ENCODE measurements at places on chromosomes 5 and 9.
A peak's percentile ranks its signal among the peaks of the same experiment; 100 is the strongest.

GRCh38 chr9:131762356-131762932 lies 22.6 kb upstream of the RAPGEF1 start:
- H3K36me3 ChIP-seq = no peaks in the 10 kb centered on the region
- no peaks in the 10 kb centered on the region for H3K27me3 ChIP-seq
- no peaks in the 10 kb centered on the region for H3K4me1 ChIP-seq
- H3K27ac ChIP-seq = no peak overlapping the region

DNA sequence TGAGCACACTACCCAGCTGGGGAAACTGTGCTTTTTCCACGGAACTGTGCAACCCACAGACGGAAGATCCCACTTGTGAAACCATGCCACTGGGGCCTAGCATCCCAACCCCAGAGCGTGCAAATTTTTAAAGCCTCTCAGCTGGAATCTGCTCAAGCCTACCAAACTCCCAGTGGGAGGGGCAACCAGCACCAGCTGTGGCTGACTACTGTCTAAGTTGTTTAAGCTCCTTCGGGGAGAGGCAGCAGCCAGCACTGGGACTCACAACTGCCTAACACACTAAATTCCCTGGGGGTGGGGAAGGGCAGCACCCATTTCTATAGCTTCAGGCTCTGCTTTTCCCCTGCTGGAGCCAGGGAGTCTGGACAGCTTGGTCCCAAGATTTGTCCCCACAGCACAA lies 287.6 kb upstream of the MSX2 start:
- no peak for DNase-seq
- no peak overlapping the region for H3K27ac ChIP-seq
- no peaks in the 10 kb centered on the region for H3K4me1 ChIP-seq
- no peaks in the 10 kb centered on the region for H3K36me3 ChIP-seq

DNA sequence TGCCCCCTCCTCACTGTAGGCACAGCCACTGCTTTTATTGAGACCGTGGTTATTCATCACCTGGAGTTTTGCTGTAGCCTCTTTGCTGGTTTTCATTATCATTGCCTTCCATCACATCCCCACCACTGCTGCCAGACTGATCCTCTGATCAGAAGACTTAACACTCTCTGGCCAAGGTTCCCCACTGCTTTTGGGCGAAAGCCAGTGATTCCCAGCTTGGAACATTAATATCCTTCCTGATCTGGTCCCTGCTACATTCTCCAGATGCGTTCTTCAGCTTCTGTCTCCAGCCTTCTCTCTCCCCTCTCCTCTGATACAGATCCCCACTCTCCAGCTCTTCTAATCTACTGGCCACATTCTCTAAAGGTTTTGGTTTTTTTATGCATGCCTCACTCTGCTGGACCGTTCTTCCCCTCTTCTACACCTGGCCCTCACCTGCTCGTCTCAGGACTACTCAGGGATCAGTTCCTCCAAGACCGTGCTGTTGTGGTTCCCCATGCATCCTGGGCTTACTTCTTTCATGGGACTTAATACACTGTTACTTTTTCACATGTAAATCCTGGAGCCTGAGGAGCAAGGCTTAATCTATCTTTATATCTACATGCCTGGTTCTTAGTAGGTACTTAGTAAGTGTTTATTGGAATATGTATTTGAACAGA lies 115.0 kb downstream of the PRKACG start:
- no peaks in the 10 kb centered on the region for H3K27me3 ChIP-seq
- H3K27ac ChIP-seq = no peak overlapping the region

- no peak overlapping the region for H3K4me3 ChIP-seq
- H3K36me3 ChIP-seq = 0 out of 2 replicates have a peak, but pooled peaks cover 2% of the 10 kb centered on the region
- H3K27ac ChIP-seq = no peak overlapping the region
- H3K4me1 ChIP-seq = no peaks in the 10 kb centered on the region
Measured at GRCh38 chr5:41795125-41795524, 75.1 kb downstream of the OXCT1 start.

DNA sequence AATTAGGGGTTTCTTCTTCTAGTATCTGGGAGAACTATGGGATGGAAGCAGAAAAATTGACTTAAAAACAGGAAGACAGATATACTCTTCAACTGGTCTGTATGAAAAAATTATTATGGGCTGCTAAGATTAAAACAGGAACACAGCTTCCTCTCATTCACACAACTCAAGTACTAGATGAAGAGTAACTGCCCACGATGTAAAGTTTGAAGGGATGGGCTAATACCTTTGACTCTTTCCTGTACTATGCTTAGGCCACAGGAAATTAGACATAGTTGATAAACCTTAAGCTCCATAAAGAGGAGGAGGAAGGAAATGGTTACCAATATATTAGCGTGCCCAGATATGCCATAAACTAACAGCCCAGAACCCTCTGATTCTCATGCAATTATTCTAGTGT lies 88.6 kb downstream of the ANKRD31 start:
- no peak overlapping the region for H3K27ac ChIP-seq
- no peaks in the 10 kb centered on the region for H3K27me3 ChIP-seq
- H3K36me3 ChIP-seq = no peaks in the 10 kb centered on the region
- no peaks in the 10 kb centered on the region for H3K4me1 ChIP-seq

GRCh38 chr9:5402217-5402616 lies 35.5 kb downstream of the PLGRKT start:
- H3K4me1 ChIP-seq = no peaks in the 10 kb centered on the region
- no peak overlapping the region for H3K27ac ChIP-seq
- H3K27me3 ChIP-seq = no peaks in the 10 kb centered on the region
- no peaks in the 10 kb centered on the region for H3K36me3 ChIP-seq
- no peak for DNase-seq

- H3K4me1 ChIP-seq = no peaks in the 10 kb centered on the region
- no peak overlapping the region for H3K27ac ChIP-seq
- H3K36me3 ChIP-seq = no peaks in the 10 kb centered on the region
- H3K4me3 ChIP-seq = no peak overlapping the region
- H3K27me3 ChIP-seq = no peaks in the 10 kb centered on the region
- no peak for DNase-seq
Measured at GRCh38 chr5:83337453-83338035, 134.0 kb upstream of the VCAN start.

- no peaks in the 10 kb centered on the region for H3K36me3 ChIP-seq
- no peak for DNase-seq
- no peaks in the 10 kb centered on the region for H3K4me1 ChIP-seq
- no peak overlapping the region for H3K27ac ChIP-seq
- peaks cover 2% of the 10 kb centered on the region for H3K27me3 ChIP-seq
Measured at GRCh38 chr9:136713550-136713949, 1.2 kb downstream of the DIPK1B start.

DNA sequence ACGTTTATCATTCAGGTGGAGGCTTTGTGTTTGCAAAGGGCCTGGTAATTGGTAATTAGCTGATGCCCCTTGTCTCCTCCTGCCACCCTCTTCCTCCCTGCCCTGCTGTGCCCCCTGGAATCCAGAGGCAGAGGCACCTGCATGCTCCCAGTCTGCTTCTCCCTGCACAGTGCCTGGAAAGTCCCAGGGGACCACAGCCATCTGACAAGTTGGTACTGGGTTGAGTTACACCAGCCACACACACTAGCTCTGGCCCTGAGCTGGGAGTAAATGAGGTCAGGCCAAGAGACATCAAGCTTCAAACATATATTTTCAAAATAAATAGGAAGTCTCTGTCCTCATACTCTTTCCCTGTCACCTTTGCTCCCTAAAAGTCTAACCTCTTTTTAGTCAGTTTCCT lies 56.3 kb downstream of the INSYN2B start:
- H3K4me1 ChIP-seq = peaks cover 5% of the 10 kb centered on the region
- H3K27me3 ChIP-seq = no peaks in the 10 kb centered on the region
- H3K27ac ChIP-seq = peak overlapping the region; percentile 52
- no peak overlapping the region for H3K4me3 ChIP-seq
- DNase-seq = peak; percentile 27
- H3K36me3 ChIP-seq = peaks cover 9% of the 10 kb centered on the region

GRCh38 chr9:124210697-124211096 lies 47.1 kb upstream of the NEK6 start:
- peaks cover 72% of the 10 kb centered on the region for H3K4me1 ChIP-seq
- H3K36me3 ChIP-seq = no peaks in the 10 kb centered on the region
- DNase-seq = peak; percentile 69
- H3K27me3 ChIP-seq = no peaks in the 10 kb centered on the region
- peak overlapping the region; percentile 57 for H3K27ac ChIP-seq
- H3K4me3 ChIP-seq = no peak overlapping the region

DNA sequence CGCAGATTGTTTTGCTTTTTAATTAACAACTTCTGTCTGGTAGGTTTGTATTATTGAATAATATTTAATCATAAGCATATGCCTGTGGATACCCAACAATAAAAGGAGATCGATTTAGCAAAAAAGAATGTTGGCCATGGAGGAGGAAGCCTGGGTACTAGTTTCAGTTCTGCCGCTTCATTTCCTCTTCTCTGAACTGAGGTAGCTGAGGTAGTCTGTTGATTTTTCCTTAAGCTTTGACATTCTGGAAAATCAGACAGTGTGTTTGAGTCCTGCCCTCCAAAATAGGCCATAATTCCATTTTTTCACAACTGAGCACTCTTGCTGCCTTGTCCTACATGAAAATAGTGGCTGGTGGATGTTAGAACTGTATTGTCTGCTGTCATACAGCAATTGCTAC lies 6.0 kb upstream of the GPR21 start:
- no peak overlapping the region for H3K4me3 ChIP-seq
- H3K27ac ChIP-seq = no peak overlapping the region
- H3K36me3 ChIP-seq = no peaks in the 10 kb centered on the region

GRCh38 chr9:131302244-131303075 lies 12.9 kb downstream of the PLPP7 start:
- DNase-seq = no peak
- H3K27ac ChIP-seq = no peak overlapping the region
- H3K4me1 ChIP-seq = no peaks in the 10 kb centered on the region
- no peaks in the 10 kb centered on the region for H3K27me3 ChIP-seq

DNA sequence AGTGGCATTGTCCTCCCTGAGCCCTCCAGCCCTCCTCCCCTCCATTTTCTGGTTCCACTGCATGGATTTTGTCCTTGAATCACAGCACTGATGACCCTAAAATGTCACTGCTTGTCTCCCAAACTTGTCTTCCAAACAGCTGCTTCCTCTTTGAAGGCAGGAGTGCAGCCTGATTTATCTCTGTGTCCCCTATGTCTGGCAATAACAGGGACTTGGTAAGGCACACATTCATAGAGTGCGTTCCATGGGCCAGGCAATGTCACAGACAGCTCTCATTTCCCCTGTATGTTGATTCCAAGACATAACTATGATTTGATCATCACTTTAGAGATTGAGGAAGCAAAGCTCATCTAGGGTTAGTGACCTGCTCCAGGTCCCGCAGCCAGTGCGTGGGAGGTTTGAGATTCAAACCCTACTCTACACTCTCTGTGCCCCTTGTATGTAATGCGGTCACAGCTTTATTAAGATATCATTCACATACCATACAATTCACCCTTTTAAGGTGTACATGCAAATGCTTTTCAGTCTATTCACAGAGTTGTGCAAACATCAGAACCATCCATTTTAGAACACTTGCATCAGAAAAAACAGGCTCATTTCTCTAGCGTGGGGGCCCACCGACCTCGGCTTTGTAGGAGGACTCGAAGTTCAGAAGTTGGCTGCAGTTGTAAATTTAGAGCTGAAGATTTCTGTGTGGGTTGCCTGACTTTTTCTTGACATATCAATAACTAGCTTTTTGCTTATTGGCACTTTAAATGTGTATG lies 28.4 kb upstream of the BOD1 start:
- H3K27me3 ChIP-seq = no peaks in the 10 kb centered on the region
- peaks cover 12% of the 10 kb centered on the region for H3K4me1 ChIP-seq
- no peak for DNase-seq
- H3K27ac ChIP-seq = no peak overlapping the region
- H3K36me3 ChIP-seq = no peaks in the 10 kb centered on the region
